ENCODE measurements at places on chromosomes 2 and 18.

DNA sequence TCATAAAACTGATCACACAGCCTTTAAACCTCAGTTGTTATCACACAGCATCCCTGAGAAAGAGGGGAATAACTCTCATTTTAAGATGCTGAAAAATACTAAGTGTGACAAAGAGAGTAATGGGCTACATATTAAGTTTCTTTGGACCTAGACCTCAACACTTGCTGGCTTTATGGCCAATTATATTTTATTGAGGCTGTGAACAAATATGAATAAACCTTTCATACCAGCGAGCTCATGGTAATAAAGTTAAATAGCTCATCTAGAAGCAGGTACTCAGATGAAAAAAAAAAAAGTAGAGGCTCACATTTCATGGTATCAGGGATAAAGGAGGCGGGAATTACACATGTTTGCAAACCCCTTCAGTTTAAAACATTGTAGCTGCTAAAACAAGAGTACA is 75.7 kb downstream of the DOCK10 start:
- DNase-seq: no peak

DNA sequence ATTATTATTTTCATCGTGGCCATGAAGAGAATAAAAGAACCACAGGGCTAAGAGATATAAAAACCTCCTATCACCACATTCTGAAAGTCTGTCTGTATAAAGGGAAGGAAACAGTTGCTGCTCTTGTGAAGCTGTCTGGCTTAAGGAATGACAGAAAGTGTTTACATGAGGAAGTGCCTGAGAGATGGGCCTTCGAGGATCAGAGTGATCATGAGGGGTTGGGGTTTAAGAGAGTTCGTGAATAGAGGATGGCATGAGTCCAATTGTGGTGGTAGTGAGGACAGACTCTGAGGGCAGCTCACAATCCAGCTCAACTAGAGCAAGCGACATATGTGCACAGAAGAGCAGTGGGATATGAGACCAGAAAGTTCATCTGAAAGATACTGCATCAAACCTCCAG is 65.8 kb upstream of the PIEZO2 start:
- DNase-seq: no peak

DNA sequence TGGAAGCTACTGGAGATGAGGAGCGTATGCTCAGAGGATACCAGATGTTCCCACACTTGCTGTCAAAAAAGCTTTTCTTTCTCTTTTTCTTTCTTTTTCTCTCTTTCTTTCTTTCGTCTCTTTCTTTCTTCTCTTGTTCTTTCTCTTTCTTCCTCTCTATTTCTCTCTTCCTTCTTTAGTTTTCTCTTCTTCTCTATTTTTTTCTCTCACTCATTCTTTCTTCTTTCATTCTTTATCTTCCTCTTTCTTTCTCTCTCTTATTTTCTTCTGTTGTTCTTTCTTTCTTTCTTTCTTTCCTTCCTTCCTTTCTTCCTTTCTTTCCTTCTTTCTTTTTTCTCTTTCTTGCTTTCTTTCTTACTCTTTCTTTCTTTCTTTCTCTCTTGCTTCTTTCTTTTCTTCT is 457.6 kb downstream of the CMPK2 start:
- no peak for DNase-seq

DNA sequence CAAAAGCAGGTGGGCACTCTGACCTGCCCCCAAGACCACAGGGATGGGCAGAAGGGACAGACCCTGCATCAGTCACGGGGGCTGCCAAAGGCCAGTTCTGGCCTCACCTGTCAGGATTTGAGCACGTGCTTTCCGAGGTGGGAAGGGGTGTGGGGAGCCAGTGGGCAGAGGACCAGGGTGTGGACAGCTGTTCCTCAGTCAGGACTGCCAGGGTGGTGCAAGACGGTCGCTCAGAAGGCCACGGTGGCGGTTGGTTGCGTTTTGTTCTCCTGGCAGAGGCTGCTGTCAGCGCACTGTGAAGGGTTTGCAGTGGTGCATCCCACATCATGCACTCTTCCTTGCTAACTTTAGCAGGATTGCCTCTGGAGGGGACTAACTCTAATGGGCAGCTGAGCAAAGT is 665.3 kb upstream of the RAB6C start:
- no peak for DNase-seq

DNA sequence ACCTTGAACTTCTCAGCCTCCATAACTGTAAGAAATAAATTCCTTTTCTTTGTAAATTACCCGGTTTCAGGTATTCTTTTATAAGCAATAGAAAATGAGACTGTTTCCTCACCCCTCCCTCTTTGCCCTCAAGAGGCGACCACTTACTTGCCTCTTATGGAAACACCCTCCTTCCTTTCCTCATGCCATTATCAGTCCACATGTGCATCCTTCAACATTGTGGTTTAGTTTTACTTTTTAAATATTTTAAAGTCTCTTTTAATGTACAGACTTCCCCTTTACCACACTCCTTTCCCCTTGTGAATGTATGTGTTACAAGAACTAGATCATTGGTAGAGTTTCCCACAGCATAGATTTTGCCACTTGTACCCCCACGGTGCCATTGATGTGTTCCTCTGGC is 202.4 kb upstream of the SIX2 start:
- no peak for DNase-seq

DNA sequence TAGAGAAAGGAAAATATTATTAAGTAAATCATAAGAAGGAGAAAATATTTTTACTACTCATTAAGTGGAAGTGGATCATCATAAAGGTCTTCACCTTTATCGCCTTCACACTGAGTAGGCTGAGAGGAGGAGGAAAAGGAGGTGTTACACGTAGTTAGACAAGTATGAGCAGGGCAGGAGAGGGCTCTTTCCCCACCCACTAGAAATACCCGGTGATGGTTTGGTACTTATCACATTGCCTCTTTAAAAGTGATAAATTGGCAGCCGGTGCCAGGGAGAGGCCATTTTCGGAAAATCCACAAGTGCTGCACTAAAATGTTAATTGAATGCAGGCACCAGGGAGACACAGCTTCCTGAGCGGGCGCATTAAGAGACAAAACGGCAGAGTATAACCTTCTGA is 598.7 kb upstream of the SOX11 start:
- DNase-seq: no peak

DNA sequence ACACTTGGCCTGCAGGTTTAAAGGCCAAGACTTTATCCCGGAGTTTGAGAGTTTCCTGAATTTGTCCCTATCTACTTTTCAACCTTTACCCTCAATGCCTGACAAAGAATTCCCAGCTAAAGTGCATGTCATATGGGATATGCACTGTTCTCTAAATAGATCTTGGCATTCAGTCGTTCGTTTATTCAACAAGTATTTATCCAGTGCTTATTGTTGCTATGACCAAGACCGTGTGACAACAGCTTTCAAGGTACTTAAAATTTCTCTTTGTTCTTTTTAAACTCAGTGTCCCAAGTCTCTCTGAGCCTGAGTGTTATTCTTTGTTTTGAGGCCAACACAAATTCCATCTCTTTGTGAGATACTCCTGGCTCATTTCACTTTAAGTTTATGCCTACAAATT is 133.4 kb downstream of the RGPD3 start:
- no peak for DNase-seq

GRCh38 chr2:151793123-151793522 is 35.1 kb downstream of the ARL5A start:
- DNase-seq: no peak

- no peak for DNase-seq
These were observed 238.2 kb upstream of the RBBP8 start for GRCh38 chr18:22694954-22695353.

DNA sequence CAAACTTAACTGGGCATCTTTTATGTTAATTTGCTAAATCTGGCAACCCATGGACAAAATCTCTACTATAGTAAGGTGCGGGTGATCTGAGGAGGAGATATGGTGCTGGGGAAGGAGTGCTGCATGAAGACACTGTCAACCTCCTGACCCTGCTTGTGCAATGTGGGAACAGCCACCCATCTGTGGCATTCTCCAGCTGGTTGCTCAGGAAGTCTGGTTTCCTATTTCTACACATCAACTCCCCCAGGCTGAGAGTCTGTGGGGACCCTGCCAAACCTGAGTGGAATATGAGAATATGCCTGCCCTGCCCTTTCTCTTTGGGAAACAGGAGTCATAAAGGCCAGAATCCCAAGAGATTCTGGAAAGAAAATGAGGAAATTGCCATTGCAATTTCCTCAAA is 60.1 kb upstream of the PAX3 start:
- no peak for DNase-seq
